ENCODE measurements at places on chromosomes 2 and 18. TPM values are rescaled to one million over a fixed set of nuclear protein-coding genes. Genes with fewer than 3 reads are reported as not detected.

DNA sequence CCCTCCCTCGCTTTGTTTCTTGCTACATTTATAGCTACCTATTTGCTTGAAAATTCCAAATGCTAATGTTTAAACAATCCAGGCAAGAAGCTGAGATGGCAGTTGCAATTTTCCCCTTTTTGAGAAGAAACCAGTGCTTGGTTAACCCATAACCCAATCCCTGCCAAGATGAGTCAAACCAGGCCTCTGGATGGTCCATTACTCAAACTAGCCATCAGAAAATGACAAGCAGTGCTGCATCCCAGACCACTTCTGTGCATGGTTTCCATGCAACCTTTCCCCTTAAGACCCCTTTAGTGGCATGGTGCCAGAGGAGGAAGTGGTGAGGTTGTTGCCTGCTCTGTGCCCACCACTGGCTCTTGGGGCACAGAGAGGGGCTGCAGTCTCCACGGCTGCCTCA lies 131.2 kb upstream of the RMP24 start:
- no peak for DNase-seq
- no peaks in the 10 kb centered on the region for H3K27me3 ChIP-seq
- H3K4me1 ChIP-seq, result no peaks in the 10 kb centered on the region
- no peak overlapping the region for H3K27ac ChIP-seq

DNA sequence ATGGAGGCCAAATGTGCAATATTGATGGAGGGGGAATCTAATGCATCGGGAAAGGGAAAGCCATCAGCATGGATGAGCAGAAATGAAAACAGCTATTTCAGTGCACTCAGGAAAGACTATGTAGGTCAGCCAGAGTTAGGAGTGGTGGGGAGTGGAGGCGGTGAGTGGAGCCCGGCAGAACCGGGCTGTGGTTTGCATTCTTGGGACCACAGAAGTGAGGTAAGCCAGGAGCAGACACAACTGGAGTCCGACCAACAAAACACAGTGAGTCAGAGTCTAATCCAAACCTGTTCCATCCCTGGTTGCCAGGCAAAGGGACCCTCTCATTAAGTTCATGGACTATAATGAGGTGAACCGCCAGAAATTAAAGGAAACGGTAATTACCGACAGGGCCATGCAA lies 61.1 kb upstream of the RAB12 start:
- DNase-seq, result peak; percentile 54
- peaks cover 6% of the 10 kb centered on the region for H3K4me1 ChIP-seq
- H3K36me3 ChIP-seq, result no peaks in the 10 kb centered on the region
- H3K27me3 ChIP-seq, result no peaks in the 10 kb centered on the region

Gene GPBAR1
- not detected for total RNA-seq

- no peak overlapping the region for H3K27ac ChIP-seq
- no peak overlapping the region for H3K4me3 ChIP-seq
- H3K4me1 ChIP-seq, result no peaks in the 10 kb centered on the region
- H3K36me3 ChIP-seq, result no peaks in the 10 kb centered on the region
- H3K27me3 ChIP-seq, result no peaks in the 10 kb centered on the region
These were observed 445.5 kb upstream of the PKDCC start for GRCh38 chr2:41602341-41602740.

DNA sequence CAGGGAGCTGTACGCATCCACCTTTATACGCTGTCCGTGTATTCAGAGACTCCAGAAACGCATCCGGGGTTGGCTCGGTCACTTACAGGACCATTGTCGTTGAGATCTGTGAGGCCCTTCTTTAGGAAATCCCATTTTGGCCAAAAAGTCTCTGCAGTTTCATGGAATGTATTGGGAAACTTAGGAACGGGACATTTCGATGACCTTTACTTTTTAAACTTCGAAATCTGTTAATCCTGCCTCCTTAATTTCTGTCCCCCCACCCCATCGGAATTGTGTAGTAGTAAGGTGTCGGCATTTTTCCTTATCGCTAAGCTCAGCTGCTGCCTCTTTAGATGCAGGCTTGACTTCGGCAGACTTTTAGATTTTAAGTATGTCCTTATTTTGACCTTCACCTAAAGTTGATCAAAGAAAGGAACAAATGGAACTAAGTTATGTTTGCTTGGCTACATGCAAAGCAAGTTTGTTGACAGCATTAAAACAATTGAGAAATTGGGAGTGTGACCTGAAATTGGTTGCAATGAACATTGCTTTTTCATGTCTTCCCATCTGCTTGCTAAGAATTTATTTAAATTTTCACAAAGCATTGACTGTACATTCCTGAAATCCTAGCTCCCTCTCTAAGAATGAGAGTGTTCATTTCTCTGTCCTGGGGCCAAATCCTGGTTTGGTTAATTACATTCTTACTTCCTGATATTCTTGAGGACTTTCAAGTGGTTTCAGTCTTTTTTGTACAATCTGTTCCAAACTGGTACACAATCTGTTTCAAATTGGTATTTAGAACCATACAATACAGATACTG lies 884 bp upstream of the RAPH1 start:
- H3K27ac ChIP-seq, result peak overlapping the region; percentile 92
- H3K4me3 ChIP-seq, result peak overlapping the region; percentile 75
- 0 out of 2 replicates have a peak, but pooled peaks cover 8% of the 10 kb centered on the region for H3K36me3 ChIP-seq

DNA sequence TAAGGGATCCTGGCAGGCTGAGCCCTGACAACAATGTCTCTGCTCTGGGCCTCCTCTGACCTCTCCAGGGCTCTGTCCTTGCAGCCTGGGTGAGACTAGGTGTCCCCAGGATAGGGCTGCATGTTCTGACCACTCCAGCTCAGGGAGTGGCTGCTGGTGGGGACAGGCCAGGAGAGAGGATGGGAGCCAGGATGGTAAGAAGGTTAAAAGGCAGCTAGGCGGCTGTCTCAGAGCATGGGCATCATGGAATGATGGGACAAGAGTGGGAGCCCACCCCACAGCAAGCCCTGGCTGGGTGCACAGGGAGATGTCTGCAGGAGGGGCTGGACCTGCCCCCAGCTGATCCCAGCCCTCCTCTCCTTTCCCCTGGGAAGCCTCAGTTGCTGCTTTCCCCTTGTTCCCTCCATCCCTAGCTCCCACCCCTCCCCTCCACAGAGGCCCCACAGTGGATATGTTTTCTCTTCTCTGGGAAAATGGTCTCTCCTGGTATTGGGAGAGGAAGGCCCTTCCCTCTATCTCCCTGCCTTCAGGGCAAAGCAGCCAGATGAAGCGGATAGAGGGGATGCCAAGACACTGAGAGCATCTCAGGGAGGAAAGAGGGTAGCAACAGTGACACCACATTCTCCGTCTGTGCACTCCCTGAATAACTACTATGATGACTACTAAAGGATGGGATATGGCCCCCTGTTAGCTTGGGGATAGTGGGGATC lies 334.3 kb downstream of the DYSF start:
- no peaks in the 10 kb centered on the region for H3K36me3 ChIP-seq
- H3K27ac ChIP-seq, result no peak overlapping the region
- peaks cover 26% of the 10 kb centered on the region for H3K4me1 ChIP-seq
- no peaks in the 10 kb centered on the region for H3K27me3 ChIP-seq
- no peak overlapping the region for H3K4me3 ChIP-seq

GRCh38 chr18:8252371-8252770 lies 356.9 kb upstream of the RAB12 start:
- no peak for DNase-seq
- no peak overlapping the region for H3K27ac ChIP-seq
- 0 out of 2 replicates have a peak, but pooled peaks cover 3% of the 10 kb centered on the region for H3K36me3 ChIP-seq

DNA sequence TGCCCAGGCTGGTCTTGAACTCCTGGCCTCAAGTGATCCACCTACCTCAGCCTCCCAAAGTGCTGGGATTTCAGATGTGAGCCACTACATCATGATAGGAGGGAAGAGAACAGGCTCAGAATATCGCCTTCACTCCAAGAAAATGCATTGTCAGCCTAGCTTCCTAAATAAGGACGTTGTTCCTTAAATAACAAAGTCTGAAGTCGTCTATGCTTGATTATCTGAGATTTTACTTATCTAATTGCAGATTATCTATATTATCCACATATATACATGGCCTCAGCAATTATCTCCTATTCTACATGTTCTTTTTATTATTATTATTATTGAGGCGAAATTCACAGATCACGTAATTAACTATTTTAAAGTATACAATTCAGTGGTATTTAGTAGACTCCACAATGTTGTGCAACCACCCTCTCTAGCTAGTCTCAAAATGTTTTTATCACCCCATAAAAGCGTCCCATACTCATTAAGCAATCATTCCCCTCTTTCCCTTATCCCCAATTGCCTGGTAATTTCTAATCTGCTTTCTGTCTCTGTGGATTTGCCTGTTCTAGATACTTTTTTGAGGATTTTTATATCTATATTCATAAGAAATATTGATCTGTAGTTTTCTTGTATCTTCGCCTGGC lies 95.1 kb upstream of the RFX8 start:
- no peaks in the 10 kb centered on the region for H3K27me3 ChIP-seq
- H3K4me3 ChIP-seq, result no peak overlapping the region
- DNase-seq, result no peak
- no peak overlapping the region for H3K27ac ChIP-seq

GRCh38 chr18:22200611-22201225 lies 31.3 kb downstream of the GATA6 start:
- no peaks in the 10 kb centered on the region for H3K4me1 ChIP-seq
- DNase-seq, result no peak
- no peak overlapping the region for H3K27ac ChIP-seq

DNA sequence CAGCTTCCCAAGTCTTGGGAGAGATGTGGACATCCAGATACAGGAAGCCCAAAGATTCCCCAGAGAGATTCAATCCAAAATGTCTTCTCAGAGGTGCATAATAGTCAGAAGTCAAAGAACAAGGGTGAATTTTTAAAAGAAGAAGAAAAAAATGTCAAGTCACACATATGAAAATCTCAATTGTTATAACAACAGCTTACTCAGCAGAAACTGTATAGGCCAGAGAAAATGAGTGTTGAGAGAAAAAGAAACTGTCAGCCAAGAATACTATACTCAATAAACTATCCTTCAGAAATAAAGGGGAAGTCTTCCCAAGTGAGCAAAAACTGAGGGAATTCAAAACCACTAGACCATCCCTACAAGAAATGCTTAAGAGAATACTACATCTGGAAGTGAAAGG lies 612.9 kb upstream of the POU3F3 start:
- no peaks in the 10 kb centered on the region for H3K27me3 ChIP-seq
- no peaks in the 10 kb centered on the region for H3K4me1 ChIP-seq
- no peak overlapping the region for H3K4me3 ChIP-seq
- no peak for DNase-seq

- no peak overlapping the region for H3K27ac ChIP-seq
- no peak for DNase-seq
- no peaks in the 10 kb centered on the region for H3K27me3 ChIP-seq
- H3K4me1 ChIP-seq, result 0 out of 2 replicates have a peak, but pooled peaks cover 4% of the 10 kb centered on the region
- H3K36me3 ChIP-seq, result no peaks in the 10 kb centered on the region
These were observed 624.1 kb downstream of the CCDC85A start for GRCh38 chr2:56807861-56808260.

Gene SPC25
- 3.7 TPM for total RNA-seq

- H3K27me3 ChIP-seq, result no peaks in the 10 kb centered on the region
- no peak overlapping the region for H3K4me3 ChIP-seq
- no peak for DNase-seq
These were observed 446.3 kb downstream of the ADCYAP1 start for GRCh38 chr18:1350931-1351450.

Gene NYAP2
- not detected for total RNA-seq

GRCh38 chr18:25097057-25097456 lies 254.9 kb downstream of the ZNF521 start:
- DNase-seq, result no peak
- H3K27me3 ChIP-seq, result no peaks in the 10 kb centered on the region
- H3K4me1 ChIP-seq, result peaks cover 18% of the 10 kb centered on the region
- H3K4me3 ChIP-seq, result no peak overlapping the region
- H3K36me3 ChIP-seq, result no peaks in the 10 kb centered on the region

Gene ABHD1
- not detected for total RNA-seq

Gene PASK
- 0.38 TPM for total RNA-seq

DNA sequence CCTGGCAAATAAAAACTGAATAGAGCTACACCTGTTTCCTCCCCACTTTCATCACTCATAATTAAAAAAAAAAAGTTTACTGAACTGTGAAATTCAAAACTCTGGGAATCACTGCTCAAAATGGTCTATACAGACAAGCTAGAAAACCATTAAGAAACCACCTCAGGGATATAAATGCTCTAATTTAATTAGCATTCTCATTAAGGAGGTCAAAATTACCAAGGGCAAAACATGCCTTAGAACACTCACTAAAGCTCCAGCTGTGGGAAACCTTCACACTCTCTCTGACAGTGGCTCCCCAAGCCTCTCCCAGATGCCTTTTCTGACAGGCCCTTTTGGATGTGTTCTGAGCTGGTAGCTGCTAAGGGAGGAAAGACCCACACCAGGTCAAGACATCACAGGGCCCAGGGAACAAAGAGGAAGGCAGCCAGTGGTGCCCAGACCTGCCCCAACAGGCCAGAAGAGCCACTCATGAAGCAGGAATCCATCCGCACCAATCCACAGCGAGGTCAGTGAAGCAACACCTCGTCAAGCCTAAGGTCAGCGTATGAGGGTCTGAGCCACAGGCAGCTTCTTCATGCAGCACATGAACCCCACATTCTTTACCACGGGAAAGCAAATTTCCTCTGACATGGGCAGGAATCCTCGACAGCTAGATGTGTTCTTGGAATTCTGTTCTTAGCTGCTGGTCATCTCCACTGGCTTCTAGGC lies 35.6 kb downstream of the XDH start:
- DNase-seq, result no peak
- no peak overlapping the region for H3K4me3 ChIP-seq
- H3K27ac ChIP-seq, result no peak overlapping the region
- no peaks in the 10 kb centered on the region for H3K27me3 ChIP-seq

Gene ASB18
- total RNA-seq, result not detected

- H3K27me3 ChIP-seq, result no peaks in the 10 kb centered on the region
- no peaks in the 10 kb centered on the region for H3K36me3 ChIP-seq
- H3K4me3 ChIP-seq, result no peak overlapping the region
- peak overlapping the region; percentile 49 for H3K27ac ChIP-seq
These were observed 38.1 kb downstream of the RPL37A start for GRCh38 chr2:216536734-216537210.

- peak overlapping the region; percentile 73 for H3K27ac ChIP-seq
- no peaks in the 10 kb centered on the region for H3K36me3 ChIP-seq
- peaks cover 27% of the 10 kb centered on the region for H3K4me1 ChIP-seq
These were observed 38.0 kb downstream of the TSHZ1 start for GRCh38 chr18:75248426-75249174.

Gene SERPINB10
- not detected for total RNA-seq

GRCh38 chr2:135056790-135057189 lies 4.7 kb downstream of the RAB3GAP1 start:
- no peak overlapping the region for H3K4me3 ChIP-seq
- peaks cover 31% of the 10 kb centered on the region for H3K4me1 ChIP-seq
- DNase-seq, result peak; percentile 24
- peak overlapping the region; percentile 15 for H3K27ac ChIP-seq
- peaks cover 28% of the 10 kb centered on the region for H3K36me3 ChIP-seq

GRCh38 chr2:172172513-172173173 lies 69.9 kb upstream of the DLX2 start:
- no peak overlapping the region for H3K27ac ChIP-seq
- H3K4me3 ChIP-seq, result peak overlapping the region; percentile 79
- H3K36me3 ChIP-seq, result no peaks in the 10 kb centered on the region
- H3K4me1 ChIP-seq, result peaks cover 6% of the 10 kb centered on the region
- peak; percentile 87 for DNase-seq
- no peaks in the 10 kb centered on the region for H3K27me3 ChIP-seq
